ENCODE measurements at places on chromosomes 7 and 10.

DNA sequence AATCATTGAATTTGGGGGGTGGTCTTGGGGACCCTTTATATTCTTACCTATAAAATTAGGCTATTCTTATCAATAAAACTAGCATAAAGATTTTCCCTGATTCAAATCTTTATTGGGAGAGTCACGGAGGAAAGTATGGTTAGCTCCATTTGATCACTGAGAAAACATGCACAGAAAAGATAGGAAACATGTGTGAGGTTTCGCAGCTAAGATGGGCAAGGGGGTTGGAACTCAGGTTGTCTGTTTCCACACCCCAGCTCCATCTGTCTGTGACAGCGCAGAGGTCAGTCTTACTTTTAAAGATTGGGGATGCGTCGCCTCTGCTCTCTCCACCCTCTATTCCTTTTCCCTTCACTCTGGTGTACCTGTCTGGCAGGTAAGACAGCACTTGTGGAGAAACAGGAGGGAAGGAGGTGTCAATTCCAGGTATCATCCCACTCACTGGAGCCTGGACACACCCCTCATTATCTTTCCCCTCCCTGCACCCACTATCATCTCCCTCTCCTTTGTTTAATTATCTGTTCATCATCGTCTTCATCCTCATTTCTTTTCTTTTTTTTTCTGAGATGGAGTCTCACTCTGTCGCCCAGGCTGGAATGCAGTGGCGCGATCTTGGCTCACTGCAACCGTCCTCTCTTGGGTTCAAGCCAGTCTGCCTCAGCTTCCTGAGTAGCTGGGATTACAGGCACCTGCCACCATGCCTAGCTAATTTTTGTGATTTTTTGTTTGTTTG lies 2.4 kb upstream of the DENND10 start:
- no peak for DNase-seq

DNA sequence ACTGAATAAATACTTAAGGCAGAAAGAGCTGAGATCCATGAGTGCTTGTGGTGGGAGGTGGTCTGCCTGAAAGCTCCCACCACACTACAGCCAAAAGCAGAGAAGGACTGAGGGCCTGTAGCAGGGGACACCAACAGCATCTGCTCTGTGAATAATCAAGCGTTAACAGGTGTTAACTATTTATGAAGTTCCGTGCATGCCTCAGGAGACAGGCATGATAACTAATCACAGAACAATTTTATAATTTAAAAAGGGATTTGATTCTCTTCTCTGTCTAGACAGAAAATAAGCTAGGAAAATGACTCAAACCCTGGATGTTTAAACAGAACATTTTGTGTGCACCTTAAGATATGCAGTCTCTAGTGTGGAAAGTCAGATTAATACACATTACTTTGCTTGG lies 61.5 kb upstream of the GHITM start:
- no peak for DNase-seq

- no peak for DNase-seq
Observed at GRCh38 chr10:11825796-11826414, 2.7 kb downstream of the PROSER2 start.

GRCh38 chr7:122316467-122317388 lies 12.2 kb upstream of the FEZF1 start:
- DNase-seq: no peak

GRCh38 chr7:148852272-148852671 lies 31.8 kb downstream of the EZH2 start:
- no peak for DNase-seq

DNA sequence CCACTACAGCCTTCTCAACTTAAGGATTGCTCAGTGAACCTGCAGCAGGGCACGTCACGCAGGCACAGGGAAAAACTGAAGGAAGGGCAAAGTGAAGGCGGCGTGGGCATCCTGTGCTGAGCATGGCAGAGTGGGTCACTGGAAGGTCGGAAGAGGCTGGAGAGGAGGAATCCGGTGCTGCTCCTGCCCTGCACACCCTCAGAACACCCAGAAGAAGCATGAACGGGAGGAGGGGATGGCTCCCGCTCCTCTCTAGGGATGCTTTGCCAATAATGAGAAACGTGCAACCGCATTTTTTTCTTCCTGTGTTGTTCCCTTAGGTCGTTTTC lies 175.1 kb downstream of the TNS3 start:
- DNase-seq: no peak

DNA sequence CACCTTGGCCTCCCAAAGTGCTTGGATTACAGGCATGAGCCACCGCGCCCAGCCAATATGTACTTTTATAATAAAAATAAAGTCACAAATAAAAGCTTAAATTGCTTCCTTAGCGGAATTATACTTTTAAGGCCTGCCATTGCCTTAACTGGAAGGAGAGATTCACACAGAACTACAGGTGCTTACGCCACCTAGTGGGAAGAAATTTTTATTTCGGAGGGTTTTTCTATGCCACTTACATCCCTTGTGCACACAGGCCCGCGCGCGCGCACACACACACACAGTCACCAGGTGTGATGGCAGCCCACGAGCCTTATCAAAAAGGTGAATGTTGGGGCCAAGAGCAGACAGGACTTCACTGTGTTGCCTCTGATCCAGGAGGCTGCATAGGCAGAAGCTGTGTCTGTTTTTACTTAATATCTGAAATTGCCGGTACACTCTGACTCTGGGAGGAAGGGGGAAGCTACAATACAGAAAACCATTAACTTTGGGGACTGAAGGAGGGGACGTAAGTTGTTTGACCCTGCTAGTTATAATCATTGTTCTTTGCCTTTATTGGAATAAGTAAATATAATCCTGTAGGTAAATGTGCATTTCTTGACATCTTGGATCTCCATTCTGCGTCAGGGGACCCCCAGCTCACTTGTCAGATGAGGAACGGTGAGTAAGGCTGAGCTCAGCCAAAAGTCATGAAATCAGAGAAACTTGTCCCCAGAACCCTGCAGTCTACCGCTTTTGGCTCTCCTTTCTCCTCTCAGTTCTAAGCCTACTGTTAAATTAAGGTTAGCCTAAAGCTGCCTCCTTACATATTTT lies 87.1 kb downstream of the SLC16A9 start:
- peak; percentile 62 for DNase-seq

DNA sequence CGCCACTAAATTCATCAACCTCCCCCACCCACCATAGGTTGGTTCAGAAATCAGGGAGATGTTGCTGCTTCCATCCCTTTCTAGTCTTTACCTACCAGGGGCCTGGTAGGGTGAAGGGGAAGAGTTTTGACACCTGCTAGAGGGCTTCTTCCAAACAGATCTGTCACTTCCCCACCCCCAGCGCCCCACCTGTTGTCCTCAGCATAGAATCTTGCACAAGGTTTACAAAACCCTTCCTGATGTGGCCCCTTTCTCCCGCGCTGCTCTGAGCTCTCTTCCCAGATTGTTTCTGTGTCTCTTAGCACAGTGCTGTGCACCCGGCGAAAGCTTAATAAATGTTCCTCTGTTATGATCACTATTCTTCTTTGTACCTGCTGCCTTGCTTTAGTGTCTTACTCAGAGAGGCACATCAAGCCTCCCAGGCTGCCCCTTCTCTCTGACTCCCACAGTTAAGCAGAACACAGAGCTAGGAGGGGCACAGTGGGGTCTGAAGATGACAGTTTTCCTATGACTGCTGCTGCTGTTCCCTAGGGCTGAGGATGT lies 11.2 kb upstream of the C10orf95 start:
- no peak for DNase-seq

DNA sequence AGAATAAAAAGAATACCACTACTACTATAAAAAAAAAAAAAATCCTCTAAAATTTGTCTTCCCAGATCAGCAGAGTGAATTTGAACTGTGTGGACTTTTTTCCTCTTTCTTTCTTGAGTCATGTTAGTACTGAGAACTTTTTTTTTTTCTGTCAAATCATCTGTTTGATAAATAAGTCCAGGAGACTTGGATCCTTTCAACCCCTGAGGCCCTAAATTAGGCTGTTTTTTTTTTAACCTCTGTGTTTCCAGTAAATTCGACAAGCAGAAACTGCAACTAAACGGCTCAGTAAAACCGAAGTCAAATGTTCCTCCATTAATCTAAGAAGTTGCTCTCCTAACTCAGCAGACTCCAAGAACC lies 2.7 kb downstream of the MAP3K8 start:
- DNase-seq: no peak

DNA sequence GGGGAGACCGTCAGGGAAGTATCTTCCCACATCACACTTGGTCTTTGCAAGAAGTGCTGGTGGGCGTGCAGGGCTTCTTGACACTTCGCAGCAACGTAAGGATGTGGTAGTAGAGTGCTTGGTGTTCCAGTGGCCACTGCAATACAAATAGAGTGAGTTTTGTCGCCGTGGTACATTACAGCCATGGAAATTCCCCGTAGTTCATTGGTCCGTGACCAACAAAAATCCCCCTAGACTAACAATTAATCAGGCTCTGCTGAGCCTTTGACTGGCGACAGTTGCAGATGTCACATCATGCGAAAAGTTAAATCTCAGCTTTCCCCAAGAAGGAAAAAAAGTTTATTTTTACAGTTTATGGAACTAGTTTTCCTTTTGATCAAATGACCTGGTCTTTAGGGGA lies 134.7 kb downstream of the MGMT start:
- no peak for DNase-seq

DNA sequence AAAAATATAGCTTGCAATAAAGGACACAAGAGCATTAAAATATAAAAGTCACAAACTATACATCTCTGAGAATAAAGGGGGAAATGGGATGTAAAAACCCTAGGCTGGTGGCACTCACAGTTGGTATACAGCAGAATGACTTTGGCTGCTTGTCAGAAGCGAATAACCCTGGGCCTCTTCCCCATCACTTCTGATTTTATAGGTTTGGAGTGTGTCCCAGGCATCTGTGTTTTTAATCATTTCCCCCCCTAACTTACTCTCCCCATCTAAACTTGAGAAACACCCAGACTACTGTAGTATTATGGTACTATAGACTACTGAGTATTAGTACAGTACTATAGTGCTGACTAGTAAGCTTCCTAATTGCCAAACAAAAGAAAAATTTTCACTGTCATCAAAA lies 1.8 kb upstream of the RPA3 start:
- DNase-seq: no peak

DNA sequence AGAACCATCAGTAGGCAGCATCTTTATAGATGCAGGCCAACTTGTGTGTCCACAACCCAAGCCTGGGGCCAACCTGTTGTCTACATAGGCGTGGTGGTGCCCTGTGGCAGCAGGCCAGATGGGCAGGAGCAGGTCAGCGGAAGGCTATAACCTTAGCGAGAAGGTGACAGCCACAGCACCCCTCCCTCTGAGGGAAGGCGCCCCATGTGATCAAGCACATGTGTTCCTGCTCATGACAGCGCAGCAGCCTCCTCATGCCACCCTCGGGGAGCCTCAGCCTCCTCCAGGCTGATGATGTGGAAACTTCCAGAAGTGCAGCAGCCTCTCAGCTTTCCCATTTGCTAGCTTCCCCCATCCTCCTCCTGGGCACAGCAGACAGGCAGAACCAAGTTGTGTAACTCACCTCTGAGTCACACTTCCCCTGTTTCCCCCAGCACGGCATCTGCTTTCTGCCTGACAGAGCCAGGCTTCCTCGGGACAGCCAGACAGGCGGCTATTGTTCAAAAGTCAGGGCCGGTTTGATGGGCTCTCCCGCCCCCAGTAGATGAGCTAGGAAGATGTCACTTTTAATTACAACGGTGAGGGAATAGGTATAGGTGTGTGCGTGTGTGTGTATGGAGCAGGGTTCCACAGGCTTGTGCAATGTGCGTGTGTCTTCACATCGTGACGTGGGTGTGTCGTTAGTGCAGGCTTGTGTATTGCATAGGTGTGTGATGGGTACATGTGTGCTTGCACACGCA lies 312.0 kb upstream of the ZMIZ1 start:
- DNase-seq: peak; percentile 98

- DNase-seq: no peak
Observed at GRCh38 chr10:33772370-33773252, 438.1 kb upstream of the NRP1 start.
